Fibroblast of skin of right biceps (primary cell): ENCODE measurements at places on chromosomes 13 and 19.

GRCh38 chr19:55437410-55437809 is 5.7 kb downstream of the SHISA7 start:
- peak; percentile 56 for DNase-seq

DNA sequence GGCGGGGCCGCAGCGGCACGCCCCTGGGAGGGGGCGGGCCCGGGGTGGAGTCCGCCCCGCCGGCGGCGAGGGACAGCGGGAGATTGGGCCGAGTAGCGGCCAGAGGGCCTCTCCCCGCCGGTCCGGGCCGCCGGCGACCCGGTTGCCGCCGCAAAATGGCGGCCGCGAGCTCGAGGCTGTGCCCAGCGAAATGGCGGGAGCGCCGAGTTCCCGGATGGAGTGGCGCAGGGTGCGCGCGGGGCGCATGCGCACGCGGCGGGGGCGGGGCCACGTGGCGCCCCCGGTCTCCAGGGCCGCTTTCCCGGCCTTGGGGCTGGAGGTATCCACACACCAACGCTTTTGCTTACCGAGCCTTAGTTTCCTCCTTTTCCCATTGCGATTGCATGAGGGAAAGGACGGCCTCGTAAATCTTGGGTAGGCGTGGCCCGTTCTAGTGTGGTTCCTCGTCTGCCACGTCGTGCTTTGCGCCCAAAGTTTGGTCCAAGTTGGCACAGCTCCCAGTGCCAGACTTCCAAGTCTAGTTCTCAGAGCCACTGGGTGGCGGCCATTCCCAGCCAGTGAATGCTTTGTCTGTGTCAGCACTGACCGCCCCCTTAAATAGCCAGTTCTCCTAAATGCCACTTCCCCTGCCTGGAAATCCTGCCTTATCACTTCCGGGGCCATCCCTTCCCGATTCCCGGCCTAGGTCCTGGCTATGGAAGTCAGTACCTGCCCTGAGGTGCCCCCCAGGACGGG is 513 bp downstream of the CIRBP start:
- DNase-seq: peak; percentile 88

GRCh38 chr13:78604782-78605611 is 1.6 kb upstream of the POU4F1 start:
- DNase-seq: no peak

- no peak for DNase-seq
These were observed 1466.8 kb upstream of the PRR20A start for GRCh38 chr13:55673910-55674309.

DNA sequence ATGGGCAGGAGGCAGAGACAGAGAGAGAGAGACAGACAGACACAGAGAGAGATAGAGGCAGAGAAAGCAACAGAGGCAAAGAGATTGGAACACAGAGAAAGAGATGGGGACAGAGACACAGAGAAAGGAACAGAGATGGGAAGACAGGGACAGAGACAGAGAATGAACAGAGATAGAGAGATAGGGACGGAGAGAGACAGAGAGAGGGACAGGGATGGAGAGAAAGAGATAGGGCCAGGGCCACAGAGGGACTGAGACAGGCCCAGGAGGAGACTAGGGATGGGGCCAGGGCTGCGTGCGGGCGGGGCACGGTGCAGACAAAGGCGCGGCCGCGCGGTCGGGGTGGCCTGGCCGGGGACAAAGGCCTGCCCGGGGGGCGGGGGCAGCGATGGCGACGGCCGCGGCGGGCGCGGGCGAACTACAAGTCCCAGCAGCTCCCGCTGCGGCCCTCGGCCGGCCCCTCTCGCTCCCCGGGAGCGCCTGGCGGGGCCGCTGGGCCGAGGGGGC is at the start of gene ZNF358:
Gene ZNF358, plus strand, starts transcription at position 459 of the 507 bp plus-strand sequence. CDS start 3,140 bp downstream, outside the sequence.
- DNase-seq: peak; percentile 78

DNA sequence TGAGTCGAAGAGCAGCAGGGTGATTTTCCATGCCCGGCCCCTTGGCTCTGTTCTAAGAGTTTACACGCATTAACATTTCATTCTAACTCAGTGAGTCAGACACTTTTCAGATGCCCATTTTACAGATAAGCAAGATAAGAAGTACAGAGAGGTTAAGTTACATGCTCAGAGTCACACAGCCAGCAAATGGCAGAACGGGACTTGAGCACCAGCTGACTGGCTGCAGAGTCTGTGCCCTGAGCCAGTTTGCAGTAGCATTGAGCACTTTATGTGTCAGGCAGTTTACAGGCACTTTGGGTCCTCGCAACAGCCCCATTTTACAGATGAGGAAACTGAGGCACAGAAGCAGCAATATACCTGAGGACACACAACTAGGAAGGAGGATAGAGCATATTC is 19.0 kb downstream of the CCDC8 start:
- DNase-seq: peak; percentile 38

- no peak for DNase-seq
These were observed 75.3 kb upstream of the RXFP2 start for GRCh38 chr13:31663880-31664585.

DNA sequence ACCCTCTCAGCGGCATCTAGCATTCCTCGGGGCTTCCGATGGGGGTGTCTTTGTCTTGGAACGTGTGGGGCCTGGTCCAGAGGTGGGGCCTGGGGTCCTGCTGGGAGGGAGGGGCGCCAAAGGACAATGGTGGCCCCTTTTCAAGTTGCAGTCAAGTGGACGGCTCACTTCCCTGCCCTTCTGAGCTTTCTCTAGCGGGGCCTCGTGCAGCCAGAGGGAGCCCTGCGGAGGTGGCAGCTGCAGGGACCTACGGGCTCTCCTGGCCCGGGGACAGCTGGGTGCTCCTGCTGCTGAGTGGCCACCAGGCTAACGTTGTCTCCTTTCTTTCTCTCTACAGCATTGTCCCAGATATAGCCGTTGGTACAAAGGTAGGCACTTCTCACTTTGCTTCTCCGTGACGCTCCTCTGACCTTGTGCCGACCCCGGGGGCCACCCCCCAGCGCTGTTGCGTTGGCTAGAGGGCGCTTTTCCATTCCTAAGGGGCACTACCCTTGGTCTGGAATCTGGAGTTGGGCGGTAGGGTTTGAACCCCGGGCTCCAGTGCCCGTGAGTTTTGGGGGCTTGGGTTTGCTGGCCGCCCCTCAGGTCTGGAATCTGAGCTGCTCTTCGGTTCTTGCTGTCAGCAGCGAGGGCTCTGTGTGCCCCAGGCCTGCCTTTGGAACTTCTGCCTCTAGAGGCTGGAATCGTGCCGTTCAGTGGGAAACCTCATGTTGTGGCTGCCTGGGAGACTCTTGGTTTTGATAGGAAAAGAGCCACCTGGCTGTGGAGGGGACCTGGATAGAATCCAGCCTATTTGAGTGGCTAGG is 2.0 kb downstream of the PTBP1 start:
- peak; percentile 58 for DNase-seq

DNA sequence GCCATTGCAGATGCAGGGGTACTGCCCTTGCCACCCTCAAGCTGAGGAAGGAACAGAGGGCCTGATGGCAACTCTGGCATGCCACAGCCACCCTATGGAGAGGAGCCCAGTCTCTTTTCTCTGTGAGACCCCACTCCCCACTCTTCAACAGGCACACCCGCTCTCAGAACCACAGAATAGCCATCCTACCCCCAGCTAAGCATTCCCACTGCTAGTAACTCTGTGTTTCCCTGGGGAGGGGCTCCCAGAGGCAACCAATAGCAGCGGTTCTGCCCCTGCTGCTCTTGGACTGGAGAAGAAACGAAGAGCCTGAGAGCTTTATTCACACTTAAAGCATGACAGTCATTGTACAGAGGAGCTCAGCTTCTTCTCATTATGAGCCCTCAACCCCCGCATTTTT is 49.3 kb downstream of the UBL3 start:
- no peak for DNase-seq

DNA sequence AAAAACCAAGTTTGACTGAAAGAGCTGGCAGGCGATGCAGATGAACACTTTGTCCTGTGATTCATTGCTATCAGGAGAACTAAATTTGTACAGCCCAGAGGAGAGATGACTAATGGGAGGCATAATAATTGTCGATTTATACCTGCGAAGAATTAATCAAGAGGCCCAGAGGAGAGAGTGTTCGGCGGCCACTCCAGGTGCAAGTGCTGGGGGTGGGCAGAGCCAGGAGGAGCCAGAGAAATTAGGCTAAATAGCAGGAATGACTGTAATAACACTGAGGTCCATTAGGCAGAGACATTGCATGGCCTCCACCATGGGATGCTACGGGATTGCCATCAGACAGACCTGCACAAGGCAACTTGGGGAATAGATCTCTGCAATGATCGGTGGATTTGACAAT is 107.7 kb upstream of the UQCRFS1 start:
- no peak for DNase-seq

DNA sequence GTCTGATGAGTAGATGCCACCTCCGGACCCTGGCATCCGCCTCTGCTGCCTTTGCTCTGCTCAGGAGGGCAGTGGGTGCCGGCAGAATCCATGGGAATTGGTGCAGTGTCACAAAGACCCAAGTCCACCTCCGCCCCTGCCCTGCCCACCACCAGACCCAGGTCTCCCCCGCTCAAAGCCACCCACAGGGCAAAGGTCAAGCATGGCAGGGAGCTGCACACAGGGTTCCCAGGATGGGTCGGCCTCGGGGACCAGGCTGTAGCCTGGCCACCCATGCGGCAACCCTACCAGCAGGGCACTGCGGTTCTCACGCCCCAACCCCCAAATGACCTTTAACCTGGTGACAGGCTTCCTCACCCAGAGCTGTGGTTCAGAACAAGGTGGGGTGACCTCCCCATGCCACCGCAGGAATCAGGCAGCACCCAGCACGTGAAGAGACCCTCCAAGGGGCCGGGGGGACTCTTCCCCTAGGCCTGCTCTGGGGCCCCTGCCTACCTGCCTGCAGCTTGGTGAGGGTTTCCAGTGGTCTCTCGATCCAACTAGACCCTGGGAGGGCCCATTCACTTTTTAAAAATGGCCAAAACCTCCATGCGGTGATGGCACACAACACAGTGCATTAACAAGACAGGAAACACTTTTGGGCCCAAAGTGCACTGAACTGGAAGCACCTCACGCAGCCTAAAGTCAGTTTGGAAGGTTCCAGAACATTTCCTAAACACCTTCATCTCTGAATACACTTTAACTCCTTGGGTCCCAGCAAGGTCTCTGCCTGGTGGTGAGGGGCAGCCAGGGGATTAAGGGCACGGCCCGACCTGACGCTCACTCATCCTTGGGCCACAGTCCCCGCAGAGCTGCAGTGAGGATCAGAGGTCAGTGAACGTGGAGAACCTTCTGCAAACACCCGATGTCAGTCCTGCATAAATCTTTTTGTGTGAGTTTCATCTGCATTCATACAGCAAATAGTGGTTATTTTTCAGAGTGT is 11.0 kb downstream of the GAS6 start:
- DNase-seq: no peak

GRCh38 chr19:3914199-3914598 is 18.7 kb upstream of the NMRK2 start:
- no peak for DNase-seq

- no peak for DNase-seq
These were observed 26.8 kb downstream of the ZNF350 start for GRCh38 chr19:51959791-51960190.

DNA sequence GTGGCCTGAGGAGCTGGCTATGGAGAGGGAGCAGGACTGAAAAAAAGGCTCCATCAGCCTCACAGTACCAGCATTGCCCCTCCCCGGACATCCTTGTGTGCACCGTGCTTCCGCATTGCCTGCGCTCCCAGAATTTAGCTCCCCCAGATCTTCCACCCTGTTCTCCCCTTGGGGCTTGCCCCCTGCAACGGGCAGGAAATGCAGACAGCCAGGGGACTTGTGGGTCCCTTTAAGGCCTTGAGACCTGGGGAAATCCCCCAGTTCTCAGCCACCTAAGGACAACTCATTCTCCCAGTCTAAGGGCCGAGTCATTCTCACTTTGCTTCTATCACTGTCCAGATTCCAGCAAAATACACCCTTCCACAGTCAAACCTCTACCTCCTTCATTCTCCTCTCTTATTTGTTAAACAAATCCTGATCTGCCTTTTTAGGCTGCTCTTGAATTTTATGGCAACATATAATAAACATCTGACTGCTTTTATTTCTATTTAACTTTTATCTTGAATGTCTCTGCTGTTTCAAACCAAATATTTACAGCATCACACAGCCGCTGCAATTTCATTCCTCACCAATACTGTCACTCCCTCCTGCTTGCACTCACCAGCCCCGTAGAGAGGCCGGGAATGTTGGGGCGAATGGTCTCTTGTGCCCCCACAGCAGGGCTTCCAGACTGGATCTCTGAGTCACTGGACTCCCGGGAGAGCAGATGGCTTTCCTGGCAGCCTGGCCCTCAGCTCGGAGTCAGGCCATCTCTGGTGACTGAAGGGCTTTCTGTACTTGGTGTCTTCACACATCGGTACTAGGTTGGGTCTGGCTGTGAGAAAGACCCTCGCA is 221.9 kb downstream of the TSHZ3 start:
- peak; percentile 98 for DNase-seq

DNA sequence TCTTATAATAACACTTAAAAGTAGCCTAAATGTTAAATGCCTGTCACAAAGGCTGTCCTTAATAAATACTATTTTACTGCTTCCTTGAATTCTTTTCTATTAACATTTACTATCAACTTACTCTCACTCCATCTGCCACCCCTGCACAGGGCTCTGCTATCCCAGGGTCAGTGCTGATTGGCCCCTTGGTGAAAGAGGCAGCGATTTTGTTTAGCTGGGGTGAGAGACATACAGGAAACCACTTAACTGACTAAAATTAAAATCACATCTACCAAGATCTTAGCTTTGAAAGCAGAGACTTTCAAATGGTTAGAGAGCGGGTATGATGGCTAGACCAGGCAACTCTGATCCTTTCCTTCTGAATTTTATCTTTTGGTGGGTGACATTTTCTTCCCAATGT is 149.9 kb upstream of the HTR2A start:
- DNase-seq: no peak

GRCh38 chr13:20160306-20161274 is at the start of gene GJA3:
Gene GJA3, minus strand, starts transcription at chr13:20161052. Its CDS starts 17,764 bp downstream, at chr13:20143288.
- peak; percentile 21 for DNase-seq

- DNase-seq: peak; percentile 22
These were observed 18.1 kb upstream of the GTF3A start for GRCh38 chr13:27406178-27406939.

DNA sequence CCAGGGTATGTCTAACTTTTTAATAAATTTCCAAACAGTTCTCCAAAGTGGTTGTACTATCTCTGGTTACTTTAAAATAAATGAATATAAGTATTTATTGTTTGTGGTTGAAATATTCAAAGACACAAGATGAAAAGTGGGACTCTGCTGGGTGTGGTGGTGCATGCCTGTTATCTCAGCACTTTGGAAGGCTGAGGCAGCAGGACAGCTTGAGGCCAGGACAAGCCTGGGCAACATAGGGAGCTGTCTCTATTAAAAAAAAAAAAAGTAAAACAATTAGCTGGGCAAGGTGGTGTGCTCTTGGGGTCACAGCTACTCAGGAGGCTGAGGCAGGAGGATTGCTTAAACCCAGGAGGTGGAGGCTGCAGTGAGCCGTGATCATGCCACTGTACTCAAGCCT is 10.4 kb downstream of the PNMA8A start:
- DNase-seq: no peak

DNA sequence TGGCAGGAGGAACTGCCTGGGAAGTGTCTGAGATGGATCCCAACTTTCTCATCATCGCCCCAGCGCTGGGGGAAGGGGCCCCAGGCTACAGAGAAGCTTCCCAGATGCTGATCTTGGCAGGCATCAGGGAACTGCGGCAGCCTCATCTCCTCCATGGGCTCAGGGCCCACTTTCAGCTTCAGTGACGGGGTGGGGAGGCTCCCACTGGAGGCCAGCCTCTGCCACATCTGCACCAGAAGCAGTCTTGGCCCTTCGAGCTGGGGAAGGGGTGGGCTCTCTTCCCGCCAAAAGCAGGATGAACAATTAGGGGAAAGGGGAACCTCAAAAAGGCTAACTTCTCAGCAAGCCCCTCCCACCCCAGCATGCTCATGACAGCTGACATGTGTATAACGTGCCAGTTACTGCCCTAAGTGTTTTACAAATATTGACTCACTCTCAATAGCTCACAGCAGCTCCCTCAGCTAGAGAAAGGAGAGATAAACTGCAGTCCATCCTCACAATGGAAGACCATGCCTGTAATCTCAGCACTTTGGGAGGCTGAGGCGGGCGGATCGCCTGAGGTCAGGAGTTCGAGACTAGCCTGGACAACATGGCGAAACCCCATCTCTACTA is 7.1 kb upstream of the S1PR2 start:
- DNase-seq: peak; percentile 90
